ENCODE measurements at places on chromosomes 3 and 15.

GRCh38 chr3:9915254-9916141 is 1.4 kb upstream of the IL17RC start:
- peak; percentile 50 for DNase-seq

GRCh38 chr3:87196879-87197278 is 30.2 kb upstream of the CHMP2B start:
- no peak for DNase-seq

- DNase-seq, result no peak
Measured at GRCh38 chr3:43729707-43730414, 39.1 kb downstream of the ABHD5 start.

DNA sequence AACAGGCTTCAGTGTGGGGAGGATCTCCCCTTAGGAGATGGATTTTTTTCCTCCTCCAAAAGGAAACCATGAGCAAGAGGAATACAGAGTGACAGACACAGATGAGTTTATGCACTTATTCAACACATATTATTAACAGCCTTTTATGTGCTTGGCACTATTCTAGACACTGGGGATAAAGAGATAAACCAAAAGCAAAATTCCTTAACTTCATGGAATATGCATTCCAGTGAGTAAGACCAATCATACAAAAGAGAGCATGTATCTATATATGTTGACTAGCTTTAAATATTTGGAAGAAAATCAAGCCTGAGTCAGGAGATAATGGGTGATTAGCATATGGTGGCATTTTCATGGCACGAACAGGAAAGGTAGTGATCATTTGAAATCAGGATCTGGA is 284.4 kb upstream of the RASGRP1 start:
- no peak for DNase-seq

DNA sequence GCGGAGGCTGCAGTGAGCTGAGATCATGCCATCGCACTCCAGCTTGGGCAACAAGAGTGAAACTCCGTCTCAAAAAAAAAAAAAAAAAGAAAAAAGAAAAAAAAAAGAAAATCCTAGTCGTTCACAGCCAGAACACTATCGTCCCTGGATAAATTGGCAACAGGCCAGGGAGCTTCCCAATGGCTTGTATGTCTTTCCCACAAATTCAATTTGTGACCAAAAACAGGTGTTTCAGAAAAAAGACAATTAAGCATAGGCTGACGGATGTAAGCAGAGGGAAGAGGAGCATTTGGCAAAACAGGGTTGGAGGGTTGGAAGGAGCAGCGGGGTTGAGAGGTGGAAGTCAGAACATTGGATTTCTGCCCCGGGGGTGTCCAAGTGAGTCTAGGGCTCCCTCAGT is 8.5 kb downstream of the EPB42 start:
- no peak for DNase-seq

DNA sequence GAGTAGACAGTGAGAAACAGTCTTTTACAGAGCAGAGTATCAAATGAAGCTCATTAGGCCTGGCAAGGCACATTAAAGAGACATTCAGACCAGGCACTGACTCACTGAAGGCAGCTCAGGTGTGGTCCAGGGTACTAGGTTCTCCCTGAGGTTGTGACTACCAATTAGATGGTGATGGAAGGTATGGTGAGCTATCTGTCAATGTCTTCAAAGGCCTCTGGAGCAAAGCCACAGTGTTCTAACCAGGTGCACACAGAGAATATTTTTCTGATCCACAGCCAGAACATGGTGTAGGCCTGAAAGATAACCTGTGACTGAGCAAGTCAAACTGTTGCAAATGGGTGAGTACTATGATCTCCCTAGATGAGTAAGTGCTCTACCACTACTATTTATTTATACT is 51.5 kb downstream of the EOMES start:
- no peak for DNase-seq

GRCh38 chr3:169327546-169328356 is 335.8 kb downstream of the MECOM start:
- DNase-seq, result no peak

DNA sequence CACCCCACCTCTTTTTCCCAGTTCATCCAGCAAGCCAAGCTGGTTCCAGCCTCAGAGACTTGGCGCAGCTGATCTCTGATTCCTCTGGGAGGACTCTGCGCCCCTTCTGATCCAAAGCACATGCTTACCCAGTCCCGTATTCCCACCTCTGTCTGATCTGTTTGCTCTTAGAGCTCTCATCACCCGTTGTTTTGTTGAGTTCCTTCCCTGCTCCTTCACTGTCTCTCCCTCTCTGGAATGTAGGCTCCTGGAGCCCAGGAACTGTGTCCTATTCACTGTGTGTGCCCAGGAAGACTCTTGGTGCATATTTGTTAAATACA is 1.3 kb upstream of the ZXDC start:
- no peak for DNase-seq

- no peak for DNase-seq
Measured at GRCh38 chr15:74133694-74134386, 3.5 kb downstream of the ISLR2 start.

DNA sequence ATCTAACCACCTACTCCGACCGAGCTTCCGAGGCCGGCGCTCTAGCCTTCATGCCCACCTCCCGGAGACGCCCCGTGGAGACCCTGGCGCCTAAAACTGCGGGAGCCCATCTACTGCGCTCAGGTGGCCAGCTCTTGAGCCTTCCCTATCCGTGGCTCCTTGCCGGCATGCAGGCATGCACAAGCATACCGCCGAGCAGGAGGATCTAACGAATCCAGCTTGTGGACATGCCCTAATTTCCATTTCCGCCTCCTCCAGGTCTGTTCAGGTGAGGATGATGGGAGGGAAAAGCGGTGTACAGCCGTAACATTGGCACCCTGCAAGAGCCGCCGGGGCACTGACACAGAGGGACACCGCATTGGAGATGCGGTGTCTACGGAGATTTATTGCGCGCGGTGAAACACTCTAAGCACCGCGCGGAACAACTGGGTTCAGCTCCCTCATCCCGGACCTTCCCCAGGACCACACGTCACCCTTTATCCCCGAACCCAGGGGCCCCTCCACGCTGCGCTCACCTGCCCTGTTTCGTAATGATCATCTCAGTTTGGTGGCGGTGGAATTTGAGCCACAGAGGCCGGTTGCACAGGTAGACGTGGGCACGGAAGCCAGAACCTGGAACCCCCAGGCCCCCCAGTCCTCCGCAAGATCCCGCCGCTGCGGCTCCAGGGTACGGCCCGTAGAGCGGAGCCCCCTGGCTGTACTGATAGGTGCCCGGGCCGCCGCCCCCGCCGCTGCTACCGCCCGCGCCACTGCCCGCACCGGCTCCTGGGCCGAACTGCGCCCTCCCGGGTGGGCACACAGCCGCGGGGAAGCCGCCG is 1.0 kb downstream of the EOMES start:
- no peak for DNase-seq

Data from endothelial cell of umbilical vein (primary cell).